ENCODE measurements at places on chromosomes 13 and 19.

- DNase-seq, result no peak
Measured at GRCh38 chr13:113554333-113554700, 30.2 kb upstream of the TFDP1 start.

- DNase-seq, result no peak
Measured at GRCh38 chr13:109760402-109760801, 26.0 kb downstream of the IRS2 start.

DNA sequence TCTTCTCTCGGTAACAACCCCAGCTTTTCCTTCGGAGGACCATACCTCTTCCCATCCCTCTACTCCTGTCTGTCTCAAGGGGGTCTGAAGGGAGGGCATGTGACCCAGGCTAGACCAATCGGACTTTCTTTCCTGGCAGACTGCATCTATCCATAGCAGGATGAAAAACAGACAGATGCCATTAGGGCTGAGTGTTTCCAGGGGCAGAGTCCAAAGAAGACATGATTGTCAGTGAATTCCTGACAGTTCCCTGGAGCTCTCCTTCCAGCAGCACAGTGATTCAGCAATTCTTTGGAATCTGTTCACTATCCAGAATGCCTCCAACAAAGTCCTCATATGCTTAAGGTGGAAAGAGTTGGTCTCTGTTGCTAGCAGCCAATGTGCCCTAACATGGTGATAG is 189.8 kb downstream of the KCTD12 start:
- DNase-seq, result no peak

DNA sequence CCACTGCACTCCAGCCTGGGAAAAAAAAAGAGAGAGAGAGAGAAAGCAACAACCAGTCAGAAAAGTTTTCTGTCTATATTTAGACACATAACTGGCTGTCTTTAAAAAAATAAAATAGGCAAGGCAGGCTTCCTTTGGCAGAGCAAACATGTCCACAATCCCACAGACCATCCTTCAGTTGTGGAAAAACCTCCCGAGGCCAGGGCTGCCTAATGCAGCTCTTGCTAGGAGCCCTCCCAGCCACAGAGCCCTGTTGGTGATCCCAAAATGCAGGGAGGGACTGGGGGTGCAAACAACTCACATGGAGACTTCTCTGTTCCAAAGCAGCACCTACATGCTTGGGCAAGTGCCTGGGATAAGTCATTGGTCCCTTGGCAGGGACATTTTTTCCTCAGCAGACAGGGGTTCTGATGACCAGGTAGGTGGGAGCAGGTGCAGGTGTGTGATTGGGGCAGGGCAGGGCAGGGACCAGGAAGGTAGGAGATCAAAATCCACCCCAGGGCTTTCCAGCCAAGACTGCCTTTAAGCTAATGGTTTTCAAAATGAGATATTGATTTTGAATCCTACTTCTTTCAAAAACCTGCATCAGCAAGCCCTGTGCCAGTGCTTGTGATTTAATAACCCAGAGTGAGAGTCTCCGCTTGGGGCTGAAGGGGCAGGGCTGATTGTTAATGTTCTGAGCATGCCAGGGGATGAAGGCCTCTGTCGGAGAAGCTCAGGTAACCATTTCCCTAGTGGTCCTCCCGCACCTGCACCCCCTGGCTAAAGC is 178.5 kb downstream of the USP12 start:
- no peak for DNase-seq

DNA sequence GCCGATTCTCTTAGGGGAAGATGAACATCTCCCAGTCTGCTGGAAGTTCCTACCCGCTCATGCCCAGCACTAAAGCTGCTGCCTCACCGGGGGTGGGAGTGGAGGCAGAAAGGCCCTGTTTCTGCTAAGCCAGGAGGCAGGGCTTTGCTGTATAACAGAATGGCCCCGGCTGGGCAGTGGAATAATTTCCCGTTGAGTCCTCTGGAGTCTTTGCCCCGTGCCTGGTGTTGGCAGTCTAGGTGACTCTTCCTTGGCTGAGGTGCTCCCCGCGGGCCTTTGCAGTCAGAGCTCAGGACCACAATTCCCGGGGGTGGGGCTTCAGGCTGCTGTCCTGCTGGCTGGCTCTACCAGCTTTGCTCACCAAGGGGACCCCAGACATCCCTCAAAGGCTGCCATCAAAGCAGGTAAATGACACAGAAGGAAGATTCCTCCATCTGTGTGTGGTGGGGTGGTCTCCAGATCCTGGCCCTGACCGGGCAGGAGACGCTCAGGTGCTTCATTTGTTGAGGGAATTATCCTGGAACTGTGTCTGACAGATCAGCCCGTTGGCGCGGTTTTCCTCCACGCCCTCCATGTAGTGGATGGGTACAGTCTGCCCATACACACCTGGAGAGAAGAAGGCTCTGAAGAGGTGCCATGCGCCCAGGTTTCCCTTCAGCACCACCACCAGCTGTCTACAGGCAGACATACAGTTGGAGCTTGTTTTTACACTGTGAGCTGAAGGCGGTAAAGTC is 209.9 kb downstream of the TEX29 start:
- no peak for DNase-seq

GRCh38 chr19:37470216-37470615 is 1.1 kb downstream of the ZNF570 start:
- DNase-seq, result no peak

- DNase-seq, result no peak
Measured at GRCh38 chr13:93029536-93029935, 197.1 kb upstream of the GPC6 start.

Measured in right hindlimb (tissue), 1 donor.